ENCODE measurements at places on chromosomes 11 and 22. TPM values are rescaled to one million over a fixed set of nuclear protein-coding genes. Genes with fewer than 3 reads are reported as not detected.

The C22orf31 gene
- not detected for total RNA-seq

DNA sequence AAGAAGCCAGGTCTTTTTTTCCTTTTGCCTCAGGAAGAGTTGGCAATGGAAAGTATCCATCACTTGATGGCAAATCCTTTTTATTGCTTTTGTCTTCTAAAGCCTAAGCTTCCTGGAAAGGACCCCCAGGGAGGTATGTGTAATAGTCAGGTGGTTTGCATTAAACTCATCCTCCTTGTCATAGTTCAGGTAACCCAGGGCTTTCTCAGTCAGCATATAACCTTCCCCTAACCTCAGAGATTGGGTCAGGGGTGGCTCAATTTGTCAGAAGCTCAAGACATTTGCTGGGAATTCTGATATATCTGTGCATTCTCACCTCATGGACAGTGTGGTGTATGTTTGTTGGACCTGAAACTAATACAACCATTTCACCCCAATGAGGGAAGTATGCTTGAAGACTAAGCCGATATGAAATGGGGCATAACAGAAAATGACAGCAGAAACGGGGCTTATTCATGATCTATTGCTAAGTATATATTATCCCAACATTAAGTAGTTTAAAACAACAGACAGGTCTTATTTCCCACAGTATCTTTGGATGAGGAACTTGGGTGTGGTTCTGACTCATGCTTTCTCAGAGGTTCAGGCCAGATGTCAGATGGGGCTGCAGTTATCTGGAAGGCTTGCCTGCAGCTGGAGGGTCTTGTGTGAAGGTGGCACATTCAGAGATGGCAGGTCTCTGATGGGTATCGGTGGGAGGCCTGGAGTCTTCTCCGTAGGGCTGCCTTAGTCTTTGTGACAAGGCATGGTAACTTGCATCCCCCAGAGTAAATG, 135.8 kb upstream of the SPON1 start:
- no peak for DNase-seq

The MS4A6E gene
- total RNA-seq = not detected

DNA sequence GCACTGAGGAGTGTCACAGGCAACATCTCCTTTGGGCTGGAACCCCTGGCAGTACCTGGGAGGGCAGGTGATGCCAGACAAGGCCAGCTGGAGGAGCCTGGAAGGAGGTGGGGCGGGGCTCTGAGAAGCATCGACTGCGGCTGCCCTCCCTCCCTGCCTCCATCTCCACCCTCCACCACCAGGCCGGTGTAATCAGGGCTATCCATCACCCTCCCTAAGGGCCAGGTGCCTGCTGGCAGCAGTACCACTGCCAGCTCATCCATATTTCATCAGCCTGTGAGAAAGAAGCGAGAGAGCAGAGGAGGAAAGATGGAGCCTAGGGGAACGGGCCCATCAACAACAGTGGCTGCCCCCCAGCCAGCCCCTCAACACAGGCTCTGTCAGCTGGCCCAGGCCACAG, 51.4 kb upstream of the RASD2 start:
- DNase-seq = no peak

- no peak for DNase-seq
These were observed 53.7 kb upstream of the MTMR2 start for GRCh38 chr11:95977534-95978174.

The FAM181B gene
- 0.14 TPM for total RNA-seq

DNA sequence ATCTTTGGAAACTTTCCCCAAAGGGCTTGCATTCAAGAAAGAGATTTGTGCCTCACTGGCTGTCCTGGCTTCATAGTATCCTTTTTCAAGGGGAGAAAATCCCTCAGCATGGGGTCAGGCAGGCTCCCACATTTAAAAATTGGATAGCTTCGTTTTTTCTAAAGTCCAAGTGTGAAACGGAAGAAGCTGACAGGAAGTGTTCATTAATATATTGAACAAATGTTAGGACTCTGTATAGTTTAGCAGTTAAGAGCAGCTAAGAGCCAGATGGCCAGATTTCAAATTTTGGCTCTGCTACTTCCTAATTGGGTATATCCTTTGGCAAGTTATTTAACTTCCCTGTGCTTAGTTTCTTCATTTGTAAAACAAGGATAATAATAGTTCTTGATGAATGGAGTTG, 354.9 kb upstream of the FAT3 start:
- no peak for DNase-seq
